Activated T-cell treated with anti-CD3 and anti-CD28 coated beads, Interleukin-2, amount 50 U/mL, for 72 hours (primary cell): ENCODE measurements at places on chromosomes 13 and 19.

DNA sequence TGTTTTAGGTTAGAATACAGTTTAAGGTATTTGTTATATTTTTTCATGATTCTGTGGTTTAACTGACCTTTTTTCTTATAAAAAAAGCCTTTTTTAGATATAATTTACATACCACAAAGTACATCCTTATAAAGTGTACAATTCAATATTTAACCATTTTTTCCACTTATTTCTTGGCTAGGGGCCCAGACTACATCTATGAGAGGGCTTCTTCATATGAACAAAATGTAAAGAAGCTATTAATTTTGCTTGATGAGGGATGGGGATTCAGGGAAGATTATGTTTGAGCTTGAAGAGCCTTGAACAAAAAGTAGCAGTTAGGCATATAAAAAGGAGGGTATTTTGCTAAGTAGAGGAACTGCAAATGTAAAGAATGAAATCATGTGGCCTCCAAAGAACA, 2.2 kb downstream of the CCDC122 start:
- no peak for DNase-seq

DNA sequence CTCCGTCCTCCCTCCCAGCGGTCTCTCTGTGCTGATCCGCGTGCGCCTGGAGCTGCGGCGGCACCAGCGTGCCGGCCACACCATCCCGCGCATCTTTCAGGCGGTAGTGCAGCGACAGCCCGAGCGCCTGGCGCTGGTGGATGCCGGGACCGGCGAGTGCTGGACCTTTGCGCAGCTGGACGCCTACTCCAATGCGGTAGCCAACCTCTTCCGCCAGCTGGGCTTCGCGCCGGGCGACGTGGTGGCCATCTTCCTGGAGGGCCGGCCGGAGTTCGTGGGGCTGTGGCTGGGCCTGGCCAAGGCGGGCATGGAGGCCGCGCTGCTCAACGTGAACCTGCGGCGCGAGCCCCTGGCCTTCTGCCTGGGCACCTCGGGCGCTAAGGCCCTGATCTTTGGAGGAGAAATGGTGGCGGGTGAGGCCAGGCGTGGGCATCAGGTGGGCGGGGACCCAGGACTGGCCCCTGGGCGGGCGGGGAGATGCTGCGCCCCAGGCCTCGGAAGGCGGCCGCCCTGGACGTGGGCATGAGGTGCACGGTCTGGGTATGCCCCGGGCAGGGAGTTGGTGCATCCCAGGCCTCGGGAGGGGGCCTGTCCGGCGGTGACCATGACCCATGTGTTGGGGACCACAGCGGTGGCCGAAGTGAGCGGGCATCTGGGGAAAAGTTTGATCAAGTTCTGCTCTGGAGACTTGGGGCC, 16.4 kb downstream of the SLC27A1 start:
- DNase-seq: no peak

GRCh38 chr19:39047073-39047472, 14.7 kb upstream of the FBXO27 start:
- no peak for DNase-seq

GRCh38 chr19:41456342-41456918, 13.5 kb downstream of the ERICH4 start:
- DNase-seq: no peak

DNA sequence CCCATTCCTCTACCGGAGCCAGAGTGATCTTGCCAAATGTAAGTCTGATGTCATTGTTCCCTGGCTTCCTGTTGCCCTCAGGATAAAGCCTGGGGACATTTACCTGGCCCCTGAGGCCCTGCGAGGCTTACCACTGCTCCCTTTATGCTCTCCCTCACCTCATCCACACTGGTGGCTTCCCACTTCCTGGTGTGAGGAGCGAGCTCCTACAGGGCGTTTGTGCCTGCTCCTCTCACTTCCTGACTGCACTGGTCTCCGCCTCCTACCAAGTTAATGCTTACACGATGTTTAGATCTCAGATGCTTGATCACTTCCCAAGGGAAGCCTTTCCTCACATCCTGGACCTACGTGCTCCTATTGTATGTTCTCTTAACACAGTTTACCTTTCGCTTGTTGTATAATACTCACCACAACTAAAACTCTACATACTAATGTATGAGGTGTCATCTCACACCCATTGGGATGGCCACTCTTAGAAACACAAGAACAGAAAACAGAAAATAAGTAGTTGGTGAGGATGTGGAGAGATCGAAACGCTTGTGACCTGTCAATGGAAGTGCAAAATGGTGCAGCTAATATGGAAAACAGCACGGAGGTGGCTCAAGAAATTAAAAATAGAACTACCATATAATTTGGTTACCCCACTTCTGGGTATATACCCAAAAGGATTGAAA, 177.6 kb downstream of the SHISA2 start:
- no peak for DNase-seq
